Stimulated activated CD4-positive, alpha-beta T cell treated with anti-CD3 and anti-CD28 coated beads, Interleukin-4, amount 100 ng/mL, for 4 hours (primary cell): ENCODE measurements at places on chromosomes 11 and 22.

DNA sequence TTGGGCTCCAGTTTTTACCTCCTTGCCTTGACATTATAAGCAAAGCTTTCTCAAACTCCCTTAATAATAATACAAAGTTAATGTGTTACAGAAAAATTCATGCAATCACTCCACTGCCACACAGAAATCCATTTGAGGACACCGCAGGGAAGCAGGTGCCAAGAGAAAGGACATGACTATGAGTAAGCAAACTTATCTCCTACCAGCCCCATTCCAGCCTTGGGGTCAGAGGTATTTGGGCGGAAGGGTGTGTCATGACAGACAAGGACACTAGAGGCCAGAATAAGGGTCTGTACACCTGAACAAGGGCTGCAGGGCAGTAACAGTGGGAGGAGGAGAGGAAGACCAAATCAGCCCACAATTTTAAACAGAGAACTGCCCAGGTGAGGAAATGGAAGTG, 5.9 kb downstream of the GNG3 start:
- DNase-seq = no peak

DNA sequence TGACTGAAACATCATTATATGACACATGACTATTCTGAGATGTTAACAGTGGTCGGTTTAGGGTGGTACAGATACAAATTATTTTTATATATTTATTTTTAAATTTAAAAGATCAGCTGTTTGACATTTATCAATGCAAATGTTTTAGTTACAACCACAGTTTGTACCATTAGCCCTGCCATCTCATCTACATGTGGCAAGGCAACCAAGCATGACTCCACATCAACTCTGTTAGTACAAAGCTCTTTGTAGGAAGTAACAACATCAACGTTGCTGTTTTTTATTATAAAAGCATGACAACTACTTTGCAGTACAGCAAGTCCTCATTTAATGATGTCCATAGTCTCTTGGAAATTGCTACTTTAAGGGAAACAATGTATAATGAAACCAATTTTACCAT, 40.8 kb downstream of the ENTHD1 start:
- DNase-seq = no peak

DNA sequence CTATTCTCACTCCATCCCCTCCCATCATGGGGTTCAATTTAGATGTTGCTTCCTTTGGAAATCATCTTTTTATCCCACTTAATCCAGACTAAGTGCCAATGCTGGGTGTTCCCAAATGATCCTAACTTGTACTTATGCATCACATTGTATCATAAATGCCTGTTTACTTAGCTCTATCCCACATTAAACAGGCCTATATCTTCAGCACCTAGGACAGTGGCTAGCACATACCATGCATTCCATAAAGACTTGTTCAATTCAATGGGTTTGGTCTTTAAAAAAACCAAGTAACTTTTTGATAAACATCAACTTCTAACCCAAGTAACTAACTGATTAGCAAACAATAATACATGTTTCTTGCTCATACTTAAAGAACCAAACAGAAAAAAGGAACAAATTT, 40.6 kb downstream of the RSF1 start:
- no peak for DNase-seq

DNA sequence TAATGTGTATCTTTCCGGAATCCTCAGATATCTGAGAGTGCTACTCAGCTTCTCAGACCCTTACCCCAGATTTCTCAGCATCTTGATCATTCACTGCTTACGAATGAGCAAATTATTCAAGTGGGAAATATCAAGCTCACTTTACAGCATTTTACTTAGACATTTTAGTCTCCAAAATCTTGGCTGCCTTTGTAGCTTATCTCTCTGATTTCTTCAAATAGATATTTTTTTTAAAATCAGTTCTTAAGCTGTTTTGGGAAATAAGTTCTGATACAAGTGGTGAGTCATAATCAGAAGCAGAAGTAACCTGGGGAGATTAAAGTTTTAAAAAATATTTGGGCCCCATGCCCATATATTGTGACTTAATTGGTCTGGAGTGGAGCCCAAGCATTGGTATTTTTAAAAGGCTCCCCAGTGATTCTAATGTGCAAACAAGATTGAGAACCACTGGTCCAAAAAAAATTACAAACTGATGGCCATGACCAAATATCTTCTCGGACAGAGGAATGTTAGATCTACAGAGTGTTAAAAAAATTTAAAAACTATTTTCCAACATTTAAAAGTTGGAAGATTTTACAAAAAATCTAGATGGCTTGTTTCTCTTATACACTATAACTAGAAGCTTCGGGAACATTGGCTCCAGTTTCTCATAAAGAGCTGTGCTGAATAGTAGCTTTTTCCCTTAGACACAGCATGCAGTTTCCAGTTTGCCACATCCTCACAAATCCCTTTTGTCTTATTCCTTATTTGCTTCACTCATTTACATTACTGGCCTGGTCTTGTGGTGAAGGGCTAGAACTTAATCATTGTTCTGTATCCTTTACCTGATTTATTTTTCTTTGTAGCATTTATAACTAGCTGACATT, 87.8 kb upstream of the BMAL1 start:
- no peak for DNase-seq

- DNase-seq = no peak
Observed at GRCh38 chr11:115178705-115179104, 325.5 kb downstream of the CADM1 start.

DNA sequence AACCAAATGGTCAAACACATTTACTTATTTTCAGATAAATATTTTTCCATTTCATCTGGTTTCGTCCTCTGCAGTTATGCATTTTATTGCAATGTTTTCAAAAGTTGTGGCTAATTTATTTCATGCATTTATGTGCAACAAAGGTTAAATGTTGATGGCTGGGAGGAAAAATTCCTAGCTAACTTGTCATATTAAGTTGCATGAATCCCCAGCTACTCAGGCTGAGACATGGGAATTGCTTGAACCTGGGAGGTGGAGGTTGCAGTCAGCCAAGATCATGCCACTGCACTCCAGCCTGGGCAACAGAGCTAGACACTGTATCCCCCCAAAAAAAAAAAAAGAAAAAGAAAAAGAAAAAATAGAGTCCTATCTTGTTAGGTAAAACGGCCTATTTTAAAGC, 1862.4 kb upstream of the RAG2 start:
- DNase-seq = no peak

DNA sequence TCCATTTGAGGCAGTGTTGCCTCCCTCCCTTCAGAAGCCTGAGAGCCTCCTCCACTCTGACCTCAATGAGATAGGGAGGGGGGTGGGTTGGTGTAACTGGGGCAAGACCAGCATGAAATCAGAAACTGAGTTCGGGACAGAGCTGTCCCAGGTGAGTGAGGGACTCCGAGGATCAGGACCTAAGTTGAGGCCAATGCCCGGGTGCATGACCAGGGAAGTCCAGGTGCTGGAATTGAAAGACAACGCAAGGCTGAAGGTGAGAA, 40.8 kb upstream of the ZBED5 start:
- no peak for DNase-seq

DNA sequence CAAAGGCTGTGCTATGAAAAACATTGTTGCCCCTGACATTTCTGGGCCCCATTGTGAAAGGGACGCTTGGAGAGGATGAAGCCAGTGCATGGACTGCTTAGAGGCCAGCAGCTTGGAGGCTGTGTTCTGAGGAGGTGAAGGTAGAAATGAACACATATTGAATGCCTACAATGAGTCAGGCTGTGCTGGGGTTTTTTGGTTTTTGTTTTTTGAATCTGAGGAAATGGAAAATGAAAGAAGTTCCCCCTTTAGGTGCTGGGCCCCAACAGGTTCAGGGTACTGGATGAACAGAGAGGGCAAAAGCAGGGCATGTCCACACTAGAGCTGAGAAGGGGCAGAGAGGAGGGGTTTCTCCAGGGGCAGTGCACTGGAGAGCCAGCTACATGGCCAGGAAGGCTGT, 166.1 kb upstream of the API5 start:
- DNase-seq = no peak
